ENCODE measurements at places on chromosomes 2 and 18.

DNA sequence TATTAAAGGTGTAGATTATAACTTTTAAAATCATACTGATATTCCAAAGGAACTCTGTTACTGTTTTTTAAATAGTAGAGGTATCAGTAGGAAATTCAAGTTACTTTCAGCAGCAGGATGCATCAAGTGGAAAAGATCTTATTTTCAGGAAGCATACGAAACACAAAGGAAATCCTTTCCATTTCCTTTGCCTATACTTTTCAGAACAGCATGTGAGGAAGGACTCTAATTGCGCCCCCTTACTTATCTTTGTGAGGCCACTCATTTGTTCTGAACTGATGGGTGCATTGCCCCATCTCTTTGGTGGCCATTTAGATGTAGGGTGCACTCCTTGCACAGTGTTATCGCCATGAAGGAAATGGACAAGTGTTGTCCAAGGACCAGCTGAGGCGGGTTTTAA lies 145.3 kb downstream of the BABAM2 start:
- no peak for DNase-seq

DNA sequence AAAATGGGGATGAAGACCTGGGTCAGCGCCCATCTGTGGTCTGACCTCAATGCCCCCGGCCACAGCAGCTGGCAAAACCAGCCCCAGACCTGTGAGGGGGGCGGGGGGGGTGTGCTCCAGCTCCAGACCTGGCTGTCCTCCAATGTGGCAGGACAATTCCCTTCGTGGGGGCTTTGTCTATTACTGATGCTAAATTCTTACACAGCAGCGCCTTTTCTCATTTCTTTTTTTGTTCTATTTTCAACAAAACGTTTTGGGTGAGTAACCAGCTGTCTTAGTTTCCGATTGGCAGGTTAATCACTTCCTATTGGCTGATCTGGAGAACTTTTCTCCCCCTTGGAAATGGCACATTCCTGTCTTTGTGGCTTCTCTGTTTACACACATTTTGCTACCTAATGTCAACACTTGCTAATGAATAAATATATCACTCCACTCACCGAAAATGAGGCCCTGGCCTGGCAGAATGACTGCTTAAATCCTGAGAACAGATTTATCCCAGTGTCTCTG lies 4.4 kb downstream of the SMAD7 start:
- DNase-seq = no peak

- no peak for DNase-seq
These were observed 210.8 kb upstream of the SLC35G4 start for GRCh38 chr18:11398625-11399024.

DNA sequence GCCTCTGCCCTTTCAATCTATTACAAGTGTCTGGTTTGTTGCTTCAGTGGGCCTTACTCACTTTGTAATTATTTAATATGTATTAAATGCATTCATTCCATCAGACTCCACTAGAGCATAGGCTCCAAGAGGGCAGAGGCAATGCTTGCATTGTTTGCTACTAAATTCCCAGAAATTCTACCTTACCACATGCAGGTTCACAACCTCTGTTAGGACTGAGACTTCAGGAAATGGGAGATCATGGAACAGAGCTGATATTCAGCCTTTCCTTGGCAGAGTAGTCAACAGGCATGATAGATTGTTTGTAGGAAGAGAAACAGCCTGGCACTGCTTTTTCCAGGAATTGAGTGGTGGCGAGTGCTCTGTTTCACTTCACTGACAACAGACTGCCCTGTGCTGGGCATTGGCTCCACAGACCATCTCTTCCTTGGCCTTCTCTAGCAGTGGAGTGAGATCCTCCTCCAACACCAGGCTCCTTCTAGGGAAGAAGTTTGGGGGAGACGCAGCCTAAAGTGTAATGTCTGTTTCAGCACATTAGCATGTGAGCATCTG lies 6.2 kb upstream of the MATN3 start:
- DNase-seq = no peak

GRCh38 chr2:76009484-76009883 lies 298.8 kb upstream of the GCFC2 start:
- no peak for DNase-seq

DNA sequence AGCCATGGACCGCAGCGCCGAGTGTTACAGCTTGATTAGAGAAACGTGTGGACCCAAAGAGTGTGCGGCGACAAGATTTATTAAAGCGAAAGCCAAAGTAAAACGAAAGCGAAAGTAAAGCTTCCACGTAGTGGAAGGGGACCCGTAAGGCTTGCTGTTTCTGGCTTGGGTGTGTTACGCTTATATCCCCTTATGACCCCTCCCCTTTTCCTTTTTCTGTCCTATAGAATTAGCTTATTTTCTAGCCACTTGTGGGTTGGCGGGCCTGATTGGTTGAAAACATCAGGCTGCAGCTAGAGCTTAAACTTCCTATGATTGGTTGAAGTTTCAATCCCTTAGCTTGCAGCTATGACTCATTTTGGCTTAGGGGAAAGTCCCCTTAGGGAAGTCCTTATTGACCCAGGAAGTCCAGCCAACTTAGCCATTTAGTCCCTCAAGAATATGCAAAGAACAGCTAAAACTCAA lies 969.7 kb downstream of the DCDC2C start:
- DNase-seq = no peak

GRCh38 chr2:73406996-73407395 lies 21.4 kb downstream of the ALMS1 start:
- no peak for DNase-seq

- no peak for DNase-seq
These were observed 53.0 kb upstream of the CCDC150 start for GRCh38 chr2:196586511-196586991.

- no peak for DNase-seq
These were observed 66.5 kb downstream of the EPHA4 start for GRCh38 chr2:221505605-221506004.

GRCh38 chr2:95058466-95058988 lies 33.0 kb downstream of the MAL start:
- DNase-seq = no peak

- no peak for DNase-seq
These were observed 127.5 kb downstream of the NCK2 start for GRCh38 chr2:105872142-105872728.

GRCh38 chr18:63199743-63200241 lies 119.8 kb downstream of the BCL2 start:
- DNase-seq = no peak

DNA sequence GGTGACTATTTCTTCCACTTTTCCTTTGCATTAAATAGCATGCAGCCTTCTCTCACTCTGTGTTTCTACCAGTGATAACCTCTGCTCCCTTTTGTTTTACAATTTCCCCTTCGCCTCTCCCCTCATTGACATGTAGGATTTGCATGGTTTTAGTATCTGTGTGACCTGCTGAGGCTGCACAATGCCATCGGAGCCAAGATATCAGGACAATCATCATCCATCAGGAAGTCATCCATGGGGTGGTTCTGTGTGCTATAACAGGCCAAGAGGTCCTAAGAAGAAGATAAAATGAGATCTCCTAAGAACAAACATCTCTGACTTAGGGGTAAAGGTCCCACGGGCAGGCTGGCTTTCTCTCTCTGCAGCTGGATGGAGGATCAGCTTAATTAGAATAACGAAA lies 65.6 kb downstream of the EHD3 start:
- DNase-seq = no peak

DNA sequence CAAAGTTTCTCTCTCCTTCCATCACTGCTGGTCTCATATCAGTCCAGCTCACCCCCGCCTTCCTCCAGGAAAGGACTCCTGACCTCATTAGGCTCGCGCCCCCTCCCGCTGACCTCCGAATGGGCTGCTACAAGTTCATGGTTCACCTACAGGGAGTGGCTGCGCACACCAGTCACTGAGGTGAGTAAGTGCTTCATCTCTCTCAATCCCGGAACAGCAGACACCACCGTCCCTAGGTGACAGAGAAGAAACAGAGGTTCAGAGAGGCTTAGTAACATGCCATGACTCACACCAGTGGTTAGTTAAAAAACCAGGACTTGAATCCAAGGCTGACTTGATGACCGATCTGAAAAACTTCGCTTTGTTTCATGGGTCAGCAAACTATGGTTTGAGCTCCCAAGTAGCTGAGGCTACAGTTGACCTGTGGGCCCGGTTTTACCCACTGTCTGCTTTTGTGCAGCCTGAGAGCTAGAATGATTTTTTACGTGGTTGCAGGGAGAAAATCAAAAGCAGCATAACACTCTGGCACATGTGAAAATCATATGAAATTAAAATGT lies 42.0 kb downstream of the ZFP36L2 start:
- DNase-seq = peak; percentile 47

DNA sequence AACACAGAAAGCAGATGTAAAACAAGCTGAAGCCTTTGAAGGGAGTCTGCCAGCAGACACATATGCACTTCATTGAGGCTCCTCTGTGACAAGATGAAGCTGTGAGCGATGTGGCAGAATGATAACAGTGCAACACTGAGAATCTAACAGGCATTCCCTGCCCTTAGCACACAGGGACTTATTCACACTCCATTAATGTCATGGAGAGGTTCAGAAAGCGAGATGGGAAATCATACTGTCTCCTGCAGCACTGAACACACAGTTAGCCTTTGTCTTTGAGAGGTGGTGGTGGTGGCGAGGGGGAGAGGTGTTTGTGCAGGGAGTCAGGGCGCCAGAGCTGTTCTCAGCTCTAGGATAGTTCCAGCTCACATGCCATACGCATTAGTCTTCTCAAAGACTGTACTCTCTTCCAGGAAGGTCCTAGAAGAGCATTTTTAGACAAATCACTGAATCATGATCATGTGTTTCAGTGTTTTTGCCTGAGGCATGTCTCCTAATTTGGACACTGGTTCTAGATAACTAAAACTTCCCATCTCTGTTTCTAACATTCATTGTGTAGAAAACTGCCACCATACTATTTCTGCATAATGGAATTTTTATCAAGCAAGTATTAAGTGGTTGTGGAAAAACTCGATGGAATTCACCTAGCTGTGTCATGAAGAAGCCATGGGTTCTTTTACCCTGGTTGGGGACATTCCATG lies 93.5 kb upstream of the ITGB6 start:
- no peak for DNase-seq

DNA sequence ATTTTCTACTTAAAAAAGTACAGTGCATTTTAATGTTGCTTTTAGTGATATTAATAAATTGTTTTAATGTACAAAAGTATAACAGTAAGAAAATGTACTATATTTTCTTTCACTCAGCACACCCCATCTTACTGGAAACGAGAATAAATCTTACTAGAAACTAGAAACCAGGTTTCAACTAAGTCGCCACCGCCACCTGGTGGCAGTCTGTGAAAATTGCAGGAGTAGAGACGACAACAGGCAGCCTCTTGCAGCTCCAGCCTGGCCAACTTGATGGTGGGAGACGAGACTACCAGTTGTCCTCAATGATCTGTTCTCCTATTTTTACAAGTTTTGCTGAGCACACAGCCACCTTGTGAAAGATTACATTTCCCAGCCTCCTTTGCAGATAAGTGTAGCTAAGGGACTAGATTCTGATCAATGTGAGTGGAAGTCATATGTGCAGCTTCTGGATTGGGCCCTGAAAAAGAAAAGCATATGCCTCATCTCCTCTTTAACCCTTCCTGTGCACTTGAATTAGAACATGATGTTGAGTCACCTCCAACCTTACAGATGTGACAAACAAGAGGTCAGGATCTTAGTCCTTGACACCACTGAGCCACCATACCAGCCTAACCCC lies 8.7 kb downstream of the OTOF start:
- peak; percentile 41 for DNase-seq

GRCh38 chr2:225466891-225467604 lies 67.5 kb downstream of the NYAP2 start:
- DNase-seq = no peak

DNA sequence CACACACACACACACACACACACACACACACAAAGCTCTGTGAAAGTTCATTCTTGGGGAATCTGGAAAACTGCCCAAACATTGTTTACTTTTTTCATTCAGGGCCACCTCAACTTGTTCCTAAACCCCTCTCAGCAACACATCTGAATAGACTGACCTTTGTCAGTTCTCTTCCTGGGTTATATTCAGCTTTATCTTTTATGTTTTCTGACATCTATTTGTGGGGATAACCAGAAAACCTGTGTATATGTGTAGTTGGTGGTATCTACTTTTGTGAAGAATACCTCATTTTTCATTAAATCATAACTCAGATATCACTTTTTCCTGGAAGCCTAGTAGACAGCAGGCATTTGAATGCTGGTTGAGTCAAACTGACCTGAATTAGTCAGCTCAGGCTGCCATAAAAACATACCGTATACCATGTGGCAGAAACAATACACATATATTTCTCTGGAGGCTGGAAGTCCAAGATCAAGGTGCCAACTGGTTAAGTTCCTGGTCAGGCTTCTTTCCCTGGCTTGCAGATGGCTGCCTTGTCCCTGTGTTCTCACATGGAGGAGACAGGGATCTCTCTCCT lies 11.0 kb upstream of the RNF144A start:
- no peak for DNase-seq

DNA sequence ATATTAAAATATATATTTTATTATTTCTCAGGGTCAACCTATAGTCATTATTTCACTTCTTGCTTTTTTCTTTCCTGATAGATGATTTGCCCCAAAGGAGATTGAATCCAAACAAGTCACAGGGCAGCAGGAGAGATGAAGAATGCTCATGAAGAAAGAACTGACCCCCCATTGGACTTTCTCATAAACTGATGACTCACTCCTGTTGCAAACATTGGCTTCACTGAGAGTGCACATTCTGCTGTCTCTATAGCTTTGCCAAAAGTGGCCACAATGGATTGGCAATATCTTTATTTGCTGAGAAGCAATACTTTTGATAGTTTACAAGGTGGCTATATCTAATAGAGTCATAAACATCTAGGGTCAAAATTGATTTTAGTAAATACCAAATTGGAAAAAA lies 55.9 kb upstream of the ZNF385B start:
- no peak for DNase-seq

- DNase-seq = no peak
These were observed 258.0 kb downstream of the CPS1 start for GRCh38 chr2:210814251-210815025.

DNA sequence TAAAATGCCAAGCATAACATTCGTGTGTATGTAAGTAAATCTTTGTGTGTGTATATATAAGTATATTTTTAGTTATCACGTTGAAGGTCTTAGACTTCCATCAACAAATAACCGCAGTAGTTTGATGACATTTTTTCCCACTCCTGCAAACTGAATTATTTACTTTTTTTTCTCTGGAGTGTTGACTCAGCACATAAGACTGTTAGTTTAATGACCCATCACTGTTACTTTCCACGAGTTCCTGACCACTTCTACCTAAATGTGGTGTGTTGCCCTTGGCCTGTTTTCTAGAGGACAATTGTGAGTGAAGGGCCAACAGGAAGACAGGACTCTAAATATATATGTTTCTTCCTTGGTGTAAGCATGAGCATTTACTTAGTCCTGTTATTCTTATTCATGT lies 71.3 kb upstream of the TXNDC2 start:
- DNase-seq = no peak

GRCh38 chr2:131121464-131121863 lies 16.3 kb downstream of the PLEKHB2 start:
- no peak for DNase-seq

GRCh38 chr2:218547978-218548377 lies 20.2 kb downstream of the USP37 start:
- DNase-seq = no peak

GRCh38 chr2:119490106-119490505 lies 34.2 kb downstream of the SCTR start:
- no peak for DNase-seq

All from activated CD4-positive, alpha-beta T cell treated with anti-CD3 and anti-CD28 coated beads, Interleukin-2, amount 50 U/mL, for 4 hours (primary cell).